Stimulated activated CD8-positive, alpha-beta memory T cell treated with anti-CD3 and anti-CD28 coated beads, Interleukin-4, amount 100 ng/mL, for 24 hours (primary cell): ENCODE measurements at places on chromosomes 2 and 18.

DNA sequence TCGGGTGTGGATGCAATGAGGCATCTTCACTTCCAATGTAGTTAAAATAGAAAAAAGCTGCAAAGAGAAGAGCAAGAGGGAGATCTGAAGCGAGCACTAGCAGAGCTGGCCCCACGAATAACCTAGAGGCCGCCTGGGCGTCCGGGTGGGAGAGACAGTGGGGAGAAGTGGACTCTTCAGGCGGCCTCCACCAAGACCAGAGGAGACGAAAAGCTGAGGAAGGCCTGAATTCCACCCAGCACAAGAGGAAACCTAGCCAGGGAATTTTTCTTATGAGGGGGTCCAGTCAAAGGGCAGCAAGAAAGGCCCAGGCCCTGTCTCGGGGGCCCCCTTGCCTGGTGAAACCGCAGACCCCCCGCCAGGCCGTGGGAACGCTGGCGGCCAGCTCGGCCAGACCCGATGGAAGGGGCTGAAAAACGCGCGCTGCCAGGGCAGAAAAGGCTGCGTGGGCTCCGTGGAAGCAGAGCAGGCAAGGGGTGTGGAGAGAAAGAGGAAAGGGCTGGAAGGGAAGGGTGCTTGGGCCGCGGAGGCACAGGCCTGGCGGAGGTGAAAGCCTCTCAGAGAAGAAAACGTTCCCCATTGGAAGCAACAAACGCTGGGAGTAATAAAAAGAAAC is 69.2 kb downstream of the KCTD1 start:
- no peak for DNase-seq

DNA sequence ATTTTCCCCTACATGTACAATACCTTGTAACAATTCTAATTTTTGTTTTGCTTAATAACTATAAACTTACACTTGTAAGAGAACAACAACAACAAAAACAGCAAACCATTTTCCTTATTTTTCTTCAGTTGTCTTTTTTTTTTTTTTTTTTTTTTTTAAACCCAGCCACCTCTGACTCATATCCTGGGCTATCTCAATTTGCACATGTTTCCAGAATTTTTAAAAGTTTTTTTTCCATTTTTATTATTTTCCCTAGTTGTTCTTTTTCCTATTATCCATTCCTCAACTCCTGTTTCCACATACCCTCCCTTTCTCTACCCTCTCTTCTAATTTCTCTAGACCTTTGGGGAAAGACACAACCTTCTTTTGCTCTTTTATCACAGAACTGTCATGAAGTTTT is 112.5 kb downstream of the EFEMP1 start:
- DNase-seq: no peak

DNA sequence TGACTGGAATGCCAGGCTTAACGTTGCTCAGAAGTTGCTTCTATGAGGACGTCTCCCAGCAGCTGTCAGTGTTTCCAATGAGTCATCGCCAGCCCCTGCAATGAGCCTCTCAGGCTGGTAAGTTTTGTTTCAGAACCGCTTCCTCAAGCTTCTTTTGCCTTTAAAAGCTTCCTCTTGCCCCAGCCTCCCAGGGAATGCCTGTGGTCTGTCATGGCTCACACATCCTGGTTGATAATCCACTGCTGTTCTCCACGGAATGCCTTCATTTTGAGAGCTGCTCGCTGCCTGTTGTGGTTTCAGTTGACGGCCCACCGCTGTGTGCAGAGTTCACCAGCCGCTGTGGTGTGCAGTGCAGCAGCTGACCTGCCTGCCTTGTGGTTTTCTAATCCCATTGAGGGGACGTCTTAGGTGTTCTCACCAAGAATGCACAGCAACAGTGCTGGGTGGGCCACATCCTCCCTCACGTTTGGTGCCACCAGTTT is 96.4 kb downstream of the RTP5 start:
- peak; percentile 60 for DNase-seq

DNA sequence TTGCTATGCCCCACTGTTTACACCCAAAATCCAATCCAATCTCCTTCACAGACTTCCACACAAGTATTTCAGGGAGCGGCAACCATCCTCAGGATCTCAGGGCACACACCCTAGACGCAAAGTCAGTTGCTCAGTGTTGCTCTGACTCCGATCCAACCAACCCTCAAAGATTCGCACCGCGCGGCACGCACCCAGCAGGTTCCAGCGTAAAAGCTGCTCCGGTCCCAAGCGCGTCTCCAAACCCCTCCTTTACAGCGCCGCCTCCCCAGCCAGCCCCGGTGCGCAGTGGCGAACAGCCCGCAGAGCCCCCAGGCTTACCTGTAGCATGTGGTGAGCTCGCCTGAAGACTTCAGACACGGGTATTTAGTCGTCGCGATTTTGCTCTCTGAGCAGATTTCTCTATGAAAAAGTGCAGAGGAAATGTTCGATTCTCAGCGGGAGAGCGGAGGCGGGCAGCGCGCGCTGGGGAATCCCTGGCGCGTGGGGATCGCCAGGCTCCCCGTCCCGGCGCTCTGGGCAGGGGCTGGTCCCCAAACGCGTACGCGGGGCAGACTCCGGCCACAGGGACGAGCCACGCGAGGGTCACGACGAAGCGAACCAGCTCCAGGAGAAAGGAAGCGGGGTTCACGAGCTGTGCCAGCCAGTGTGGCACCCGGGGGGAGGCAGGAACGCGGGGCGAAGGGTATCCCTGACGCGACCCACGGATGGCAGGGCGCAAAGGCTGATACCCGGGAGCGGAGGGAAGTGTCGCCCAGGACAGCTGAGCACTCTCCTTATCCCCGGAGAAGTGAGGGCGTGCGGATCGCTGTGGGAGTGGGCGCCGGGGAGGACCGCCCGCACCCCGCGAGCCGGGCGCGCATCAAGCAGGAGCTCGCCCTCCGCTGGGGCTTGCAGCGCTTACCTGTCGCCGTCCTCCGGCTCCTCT is 650 bp downstream of the CCBE1 start:
- DNase-seq: no peak

GRCh38 chr2:61620244-61621159 is 82.3 kb upstream of the XPO1 start:
- DNase-seq: no peak

GRCh38 chr18:55592106-55592505 is 4.1 kb upstream of the TCF4 start:
- DNase-seq: no peak

- DNase-seq: no peak
Measured at GRCh38 chr2:238528953-238529781, 102.4 kb downstream of the ASB1 start.

DNA sequence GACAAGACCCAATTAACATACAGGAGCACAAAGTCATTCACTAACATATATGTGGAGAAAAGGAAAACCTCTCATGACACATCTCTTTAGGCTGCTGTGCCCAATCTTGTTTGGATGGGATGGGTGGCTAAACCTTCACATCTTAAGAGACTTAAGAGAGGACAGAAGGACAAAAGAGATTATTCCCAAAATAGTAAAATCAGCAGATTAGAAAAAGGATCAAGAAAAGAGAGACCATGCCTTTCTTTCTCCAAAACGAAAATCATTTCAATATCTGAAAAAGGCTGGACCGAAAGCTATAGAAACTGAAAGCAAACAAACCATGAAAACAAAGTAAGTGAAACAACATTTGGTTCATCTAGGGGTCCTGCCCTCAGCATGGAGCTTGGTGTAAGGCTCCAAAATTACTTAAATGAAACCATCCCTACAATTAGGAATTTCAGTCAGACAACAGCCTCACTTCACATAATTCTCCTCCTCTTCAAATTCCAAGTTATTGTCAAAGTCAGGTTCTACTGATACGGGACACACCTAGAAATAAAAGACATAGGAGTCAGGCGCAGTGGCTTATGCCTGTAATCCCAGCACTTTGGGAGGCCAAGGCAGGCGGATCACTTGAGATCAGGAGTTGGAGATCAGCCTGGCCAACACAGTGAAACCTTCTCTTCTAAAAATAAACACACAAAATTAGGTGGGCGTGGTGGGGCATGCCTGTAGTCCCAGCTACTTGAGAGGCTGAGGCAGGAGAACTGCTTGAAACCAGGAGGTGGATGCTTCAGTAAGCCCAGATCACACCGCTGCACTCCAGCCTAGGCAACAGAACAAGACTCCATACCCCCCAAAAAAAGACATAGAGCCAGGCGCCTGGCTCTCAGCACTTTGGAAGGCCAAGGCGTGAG is 5.2 kb downstream of the STARD7 start:
- no peak for DNase-seq

- no peak for DNase-seq
Measured at GRCh38 chr2:119013671-119014070, 71.7 kb downstream of the MARCO start.

GRCh38 chr2:230981704-230982103 is 14.2 kb upstream of the SPATA3 start:
- no peak for DNase-seq

- no peak for DNase-seq
Measured at GRCh38 chr2:199433204-199433832, 24.4 kb downstream of the SATB2 start.

DNA sequence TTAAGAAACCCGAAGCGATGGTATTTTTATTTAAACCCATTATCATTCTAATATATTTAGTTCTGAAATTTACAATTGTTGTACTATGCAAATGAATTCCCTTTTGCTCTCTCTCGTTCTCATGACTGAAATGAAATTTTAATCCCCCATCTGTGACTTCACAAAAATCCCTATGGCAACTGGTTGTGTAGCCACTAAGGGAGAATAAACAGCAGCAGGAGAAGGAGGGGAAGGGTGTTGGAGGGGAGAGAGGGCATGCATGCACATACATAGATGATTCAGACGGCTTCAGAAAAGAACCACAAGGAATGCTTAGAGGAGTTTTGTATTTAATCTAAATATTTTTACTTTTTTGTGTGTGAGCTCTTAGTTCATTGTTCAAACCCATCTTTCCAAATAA is 36.8 kb downstream of the CPS1 start:
- DNase-seq: no peak

DNA sequence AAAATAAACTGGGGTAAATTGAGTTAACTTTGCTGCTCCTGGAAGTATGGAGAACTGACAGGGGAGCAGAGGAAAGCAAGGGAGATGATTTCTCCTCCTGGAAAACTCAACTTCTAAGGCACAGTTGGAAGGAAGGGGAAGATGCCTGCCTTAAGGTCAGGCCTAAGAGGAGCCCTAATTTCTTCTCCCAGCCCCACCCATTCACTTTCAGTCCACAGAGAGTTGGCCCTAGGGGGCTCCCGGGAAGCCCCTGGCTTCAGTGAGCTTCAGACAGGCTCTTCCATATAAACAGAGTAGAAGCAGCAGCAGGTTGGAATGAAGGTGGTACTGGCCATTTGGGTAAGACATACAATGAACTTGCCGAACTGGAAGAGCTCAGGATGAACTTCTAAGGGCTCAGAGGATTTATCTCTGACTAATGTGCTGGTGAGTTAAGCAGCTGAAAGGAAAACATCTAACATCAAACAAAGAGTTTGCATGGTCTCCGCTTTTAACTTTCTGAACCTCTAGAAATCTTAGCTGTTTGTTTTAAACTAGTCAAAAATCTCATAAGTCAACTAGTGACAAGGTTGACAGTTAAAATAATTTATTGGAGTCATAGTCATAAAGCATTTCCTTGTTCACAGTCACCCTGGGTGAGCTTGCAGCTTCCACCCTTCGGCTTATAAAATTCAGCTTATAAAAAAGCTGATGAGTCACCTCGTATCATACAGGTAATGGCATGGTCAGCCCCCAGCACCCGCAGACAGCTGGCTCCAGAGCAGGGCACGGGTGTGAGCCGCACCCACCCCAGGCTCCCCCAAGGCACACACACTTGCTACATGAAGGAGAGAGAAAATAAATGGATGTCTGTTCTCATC is 9.8 kb downstream of the MALL start:
- no peak for DNase-seq

GRCh38 chr2:214550786-214551185 is 139.9 kb downstream of the VWC2L start:
- no peak for DNase-seq

- DNase-seq: no peak
Measured at GRCh38 chr18:26711756-26712155, 153.8 kb downstream of the AQP4 start.

- DNase-seq: no peak
Measured at GRCh38 chr18:44771956-44772917, 91.5 kb downstream of the SETBP1 start.

- no peak for DNase-seq
Measured at GRCh38 chr2:118834901-118835745, 12.3 kb downstream of the EN1 start.

DNA sequence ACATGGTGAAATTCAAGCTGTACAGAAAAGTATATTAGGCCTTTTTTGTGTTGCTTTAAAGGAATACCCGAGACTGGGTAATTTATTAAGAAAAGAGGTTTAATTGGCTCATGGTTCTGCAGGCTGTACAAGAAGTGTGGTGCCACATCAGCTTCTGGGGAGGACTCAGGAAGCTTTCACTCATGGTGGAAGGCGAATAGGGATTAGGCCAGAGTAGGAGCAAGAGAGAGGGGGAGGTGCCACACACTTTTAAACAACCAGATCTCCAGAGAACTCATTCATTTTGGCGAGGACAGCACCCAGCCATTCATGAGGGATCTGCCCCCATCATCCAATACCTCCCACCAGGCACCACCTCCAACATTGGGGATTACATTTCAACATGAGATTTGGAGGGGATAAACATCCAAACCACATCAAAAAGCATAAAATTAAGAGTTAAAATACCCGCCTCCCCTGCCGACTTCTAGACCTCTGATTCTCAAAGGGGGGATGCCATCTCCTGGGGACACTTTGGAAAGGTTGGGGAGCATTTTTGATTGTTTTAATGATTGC is 15.1 kb upstream of the LIPG start:
- no peak for DNase-seq

DNA sequence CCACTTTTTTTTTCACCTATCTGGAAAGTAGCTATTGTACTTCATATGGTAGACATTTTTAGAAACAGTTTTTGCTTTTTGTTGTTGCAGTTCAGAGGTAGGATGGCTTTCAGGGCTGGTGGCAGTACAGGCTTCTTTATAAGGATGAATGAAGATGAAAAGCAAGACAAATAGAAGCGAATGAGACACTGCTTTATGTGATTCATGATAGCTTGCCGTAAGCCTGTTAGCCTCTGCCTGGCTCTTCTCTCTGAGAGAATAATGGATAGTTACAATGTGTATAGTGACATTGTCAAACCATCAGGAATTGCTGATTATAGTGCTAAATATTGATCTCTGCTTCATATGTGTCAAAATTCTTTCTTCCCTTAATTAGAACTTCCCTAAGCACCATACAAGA is 173.7 kb downstream of the NR4A2 start:
- DNase-seq: no peak

GRCh38 chr2:226048611-226049010 is 649.1 kb downstream of the NYAP2 start:
- DNase-seq: no peak

DNA sequence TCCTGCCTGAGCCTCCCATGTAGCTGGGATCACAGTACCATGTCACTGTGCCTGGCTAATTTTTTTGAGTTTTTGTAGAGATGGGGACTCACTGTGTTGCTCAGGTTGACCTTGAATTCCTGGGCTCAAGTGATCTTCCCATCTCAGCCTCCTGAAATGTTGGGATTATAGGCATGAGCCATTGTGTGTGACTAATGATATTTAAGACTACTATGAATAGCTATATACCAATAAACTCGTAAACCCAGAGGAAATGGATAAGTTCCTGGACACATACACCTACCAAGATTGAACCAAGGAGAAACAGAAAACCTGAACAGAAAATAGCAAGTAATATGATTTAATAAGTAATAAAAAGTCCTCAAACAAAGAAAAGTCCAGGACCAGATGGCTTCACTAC is 68.0 kb downstream of the TBR1 start:
- DNase-seq: no peak

GRCh38 chr2:167653131-167653530 is 594.3 kb downstream of the STK39 start:
- DNase-seq: no peak

GRCh38 chr2:135798762-135799161 is 38.2 kb downstream of the LCT start:
- DNase-seq: no peak

GRCh38 chr18:13438507-13439056 is 220.0 kb downstream of the LDLRAD4 start:
- no peak for DNase-seq
